ENCODE measurements at places on chromosomes 3 and 15.

DNA sequence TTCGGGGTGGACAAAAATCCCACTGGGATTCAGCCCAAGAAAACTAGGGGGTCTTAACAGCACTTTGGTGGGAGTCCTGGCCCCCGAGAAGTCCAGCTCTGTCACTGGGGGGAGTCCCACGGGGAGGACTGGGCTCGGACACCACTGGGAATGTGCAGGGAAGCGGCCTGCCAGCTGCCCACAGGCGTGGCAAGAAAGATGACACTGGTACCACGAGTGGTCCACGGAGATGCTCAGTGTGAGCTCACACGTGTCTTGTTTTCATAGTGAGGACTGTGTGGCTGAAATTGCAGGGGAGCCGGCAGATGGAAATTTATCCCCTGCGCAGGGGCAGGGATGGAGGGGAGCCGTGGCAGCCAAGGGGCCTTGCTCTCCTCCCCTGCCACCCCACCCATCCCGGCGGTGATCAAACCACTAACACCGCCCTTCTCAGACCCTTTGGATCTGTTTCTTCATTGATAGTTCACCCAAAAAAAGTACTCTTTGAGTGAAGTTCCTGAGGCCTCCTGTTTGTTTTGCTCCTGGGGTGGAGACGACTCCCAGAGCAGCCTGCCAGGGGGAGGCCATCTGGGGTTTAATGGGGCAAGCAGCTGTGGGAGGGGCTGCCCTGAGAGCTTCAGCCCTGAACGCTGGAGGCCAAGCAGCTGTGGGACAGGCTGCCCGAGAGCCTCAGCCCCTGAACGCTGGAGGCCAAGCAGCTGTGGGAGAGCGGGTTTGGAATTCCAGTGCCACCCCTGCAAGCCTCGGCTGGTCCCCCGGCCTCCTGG is 130.9 kb downstream of the LRRK1 start:
- no peak for DNase-seq

- DNase-seq, result peak; percentile 13
Measured at GRCh38 chr3:157129803-157130466, 30.0 kb downstream of the CCNL1 start.

- DNase-seq, result no peak
Measured at GRCh38 chr3:124496061-124496460, 234.2 kb upstream of the UMPS start.

DNA sequence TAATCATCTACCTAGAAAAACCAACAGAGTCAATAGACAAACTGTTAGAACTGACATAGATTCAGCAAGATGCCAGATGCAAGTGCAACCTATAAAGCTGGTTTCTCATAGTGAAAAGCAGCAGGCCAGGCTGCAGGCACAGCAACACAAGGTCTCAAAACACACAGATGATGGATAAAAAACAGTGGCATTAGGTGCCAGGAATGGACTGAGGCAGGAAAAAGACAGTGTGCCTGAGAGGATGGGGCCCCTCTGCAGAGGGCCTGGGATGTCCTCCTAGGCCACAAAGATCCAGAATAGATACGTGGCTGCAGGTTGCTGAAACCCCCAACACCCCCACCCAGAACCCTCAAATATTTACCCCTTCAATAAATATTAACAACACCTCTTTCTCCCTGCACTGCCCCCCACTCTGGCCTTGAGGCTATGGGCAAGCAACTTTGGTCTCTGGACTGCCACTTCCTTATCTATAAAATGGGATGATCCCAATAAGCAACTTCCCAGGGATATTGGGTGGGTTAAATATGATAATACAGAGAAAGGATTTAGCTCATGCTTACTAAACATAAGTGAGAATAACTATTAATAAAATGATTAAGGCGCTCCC is 35.2 kb upstream of the FGD5 start:
- DNase-seq, result no peak

GRCh38 chr3:170090601-170090981 is 52.8 kb downstream of the GPR160 start:
- no peak for DNase-seq

DNA sequence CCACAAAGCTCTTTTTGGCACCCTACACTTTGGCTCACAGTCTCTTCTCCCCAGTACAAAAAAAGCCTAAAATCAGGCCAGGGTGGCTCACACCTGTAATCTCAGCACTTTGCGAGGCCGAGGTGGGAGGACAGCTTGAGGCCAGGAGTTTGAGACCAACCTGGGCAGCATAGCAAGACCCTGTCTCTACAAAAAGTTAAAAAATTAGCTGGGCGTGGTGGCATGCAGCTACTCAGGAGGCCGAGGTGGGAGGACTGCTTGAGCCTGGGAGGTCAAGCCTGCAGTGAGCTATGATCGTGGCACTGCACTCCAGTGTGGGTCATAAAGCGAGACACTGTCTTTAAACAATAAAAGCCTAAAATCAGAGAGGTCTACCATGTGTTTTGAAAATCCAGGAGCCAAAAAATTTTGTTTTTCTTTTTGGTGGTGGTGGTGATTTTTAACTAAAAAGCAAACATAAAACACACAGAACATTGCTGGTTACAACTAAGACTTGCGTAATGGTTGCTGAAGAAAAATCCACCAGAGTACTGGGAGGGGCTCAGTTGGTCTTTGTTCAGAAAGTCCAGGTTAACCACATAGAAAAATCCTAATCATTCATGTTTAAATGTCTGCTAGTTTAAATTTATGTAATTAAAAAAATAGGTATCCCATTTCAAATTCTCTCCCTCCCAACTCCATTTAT is 1.6 kb upstream of the MAN2C1 start:
- DNase-seq, result no peak

GRCh38 chr3:89617706-89618105 is 510.3 kb downstream of the EPHA3 start:
- DNase-seq, result no peak

DNA sequence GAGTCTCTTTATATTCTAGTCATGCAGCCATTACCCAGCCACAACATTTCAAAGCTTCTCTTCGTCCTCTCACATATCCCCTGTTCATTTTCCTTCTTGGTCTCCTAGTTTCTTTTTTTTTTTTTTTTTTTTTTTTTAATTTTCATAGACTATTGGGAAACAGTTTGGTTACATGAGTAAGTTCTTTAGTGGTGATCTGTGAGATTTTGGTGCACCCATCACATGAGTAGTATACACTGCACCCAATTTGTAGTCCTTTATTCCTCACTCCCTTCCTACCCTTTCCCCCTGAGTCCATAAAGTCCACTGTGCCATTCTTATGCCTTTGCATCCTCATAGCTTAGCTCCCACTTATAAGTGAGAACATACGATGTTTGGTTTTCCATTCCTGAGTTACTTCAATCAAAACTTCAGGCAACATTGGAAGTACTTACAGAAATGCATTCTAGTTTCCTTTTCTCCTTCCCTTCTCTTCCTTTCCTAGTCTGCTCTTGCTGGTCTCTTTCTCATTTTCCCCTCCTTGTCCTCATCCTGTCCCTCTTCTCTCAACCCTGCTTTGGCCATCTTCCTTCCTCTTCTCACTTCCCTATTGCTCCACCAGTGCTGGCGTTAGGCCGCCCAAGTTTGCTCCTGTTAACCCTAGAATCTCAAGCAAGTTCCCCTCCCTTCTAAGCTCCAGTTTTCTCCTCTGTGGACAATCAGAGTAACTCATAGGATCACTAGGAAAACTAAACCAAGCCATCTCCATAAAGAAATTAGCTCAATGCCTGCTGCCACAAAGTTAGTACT is 4.8 kb downstream of the ATP8B4 start:
- no peak for DNase-seq

GRCh38 chr3:55629432-55629831 is 142.3 kb upstream of the WNT5A start:
- DNase-seq, result no peak

DNA sequence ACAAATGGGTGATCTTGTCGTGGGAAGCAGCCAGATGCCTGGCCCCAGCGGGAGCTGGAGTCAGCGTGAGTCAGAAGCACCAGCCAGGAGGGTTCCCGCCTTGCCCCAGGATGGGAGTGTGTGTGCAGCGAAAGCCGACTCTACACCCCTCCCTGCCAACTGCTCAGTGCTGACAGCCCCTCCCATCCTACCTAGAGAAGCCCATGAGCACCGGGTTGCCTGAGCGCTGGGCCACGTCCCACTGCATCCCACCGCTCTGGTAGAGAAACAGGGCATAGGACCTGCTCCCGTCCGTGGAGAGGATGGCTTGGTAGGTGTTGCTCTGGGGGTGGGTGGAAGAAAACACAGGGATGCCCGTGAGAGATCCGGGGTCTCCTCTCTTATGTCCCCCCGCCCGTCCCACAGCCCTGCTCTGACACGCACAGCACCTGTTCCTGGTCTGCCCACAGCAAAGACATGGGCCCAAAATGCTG is 42.9 kb downstream of the MUC4 start:
- no peak for DNase-seq

DNA sequence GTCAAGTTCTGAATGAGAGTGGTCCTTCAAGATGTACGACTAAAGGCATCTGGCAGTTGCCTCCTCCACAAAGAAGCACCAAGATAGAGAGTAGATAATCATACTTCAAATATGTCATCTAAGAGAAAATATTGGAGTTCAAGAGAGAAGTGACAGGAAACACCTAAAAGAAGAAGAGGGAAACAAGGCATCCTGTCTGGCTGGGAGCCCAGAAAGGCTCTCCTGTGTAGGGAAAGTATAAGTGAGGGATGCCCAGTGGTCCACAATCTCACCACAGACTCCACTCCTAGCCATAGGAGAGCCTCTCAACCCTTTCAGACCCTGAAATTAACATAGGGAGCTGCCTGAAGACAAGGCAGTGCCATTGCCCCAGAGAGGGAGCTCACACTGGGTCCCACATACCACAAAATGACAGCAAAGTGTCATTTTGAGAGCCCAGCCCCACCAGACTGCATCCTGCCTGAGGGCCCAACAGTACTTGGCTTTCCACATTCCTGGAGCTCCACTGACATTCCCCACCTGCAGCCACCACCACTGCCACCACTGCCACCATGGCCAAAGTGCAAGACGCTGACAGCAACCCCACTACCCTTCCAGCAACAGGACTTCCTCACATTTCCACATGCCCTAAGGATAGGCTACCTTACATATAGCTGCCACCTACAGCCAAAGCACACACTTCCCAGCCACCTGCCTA is 210.6 kb downstream of the ATP8B4 start:
- DNase-seq, result no peak

DNA sequence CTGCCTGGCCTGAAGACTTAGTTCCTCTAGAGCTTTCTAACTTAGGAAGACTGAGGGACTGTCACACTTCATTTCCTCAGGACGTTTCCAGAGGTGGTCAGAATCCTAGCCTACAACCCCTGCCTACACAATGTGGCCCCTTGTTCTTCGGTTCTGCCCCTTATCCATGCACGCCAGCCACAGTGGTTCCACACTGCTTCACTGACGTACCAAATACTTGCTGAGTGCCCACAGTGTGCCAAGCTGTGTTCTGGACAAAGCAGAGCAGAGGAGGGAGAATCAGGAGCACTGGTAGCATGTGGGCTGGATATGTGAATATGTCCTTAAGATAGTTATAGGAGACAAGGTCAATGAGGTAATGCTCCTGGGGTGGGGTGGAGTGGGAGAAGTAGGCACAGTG is 70.5 kb upstream of the SAMMSON start:
- DNase-seq, result no peak

DNA sequence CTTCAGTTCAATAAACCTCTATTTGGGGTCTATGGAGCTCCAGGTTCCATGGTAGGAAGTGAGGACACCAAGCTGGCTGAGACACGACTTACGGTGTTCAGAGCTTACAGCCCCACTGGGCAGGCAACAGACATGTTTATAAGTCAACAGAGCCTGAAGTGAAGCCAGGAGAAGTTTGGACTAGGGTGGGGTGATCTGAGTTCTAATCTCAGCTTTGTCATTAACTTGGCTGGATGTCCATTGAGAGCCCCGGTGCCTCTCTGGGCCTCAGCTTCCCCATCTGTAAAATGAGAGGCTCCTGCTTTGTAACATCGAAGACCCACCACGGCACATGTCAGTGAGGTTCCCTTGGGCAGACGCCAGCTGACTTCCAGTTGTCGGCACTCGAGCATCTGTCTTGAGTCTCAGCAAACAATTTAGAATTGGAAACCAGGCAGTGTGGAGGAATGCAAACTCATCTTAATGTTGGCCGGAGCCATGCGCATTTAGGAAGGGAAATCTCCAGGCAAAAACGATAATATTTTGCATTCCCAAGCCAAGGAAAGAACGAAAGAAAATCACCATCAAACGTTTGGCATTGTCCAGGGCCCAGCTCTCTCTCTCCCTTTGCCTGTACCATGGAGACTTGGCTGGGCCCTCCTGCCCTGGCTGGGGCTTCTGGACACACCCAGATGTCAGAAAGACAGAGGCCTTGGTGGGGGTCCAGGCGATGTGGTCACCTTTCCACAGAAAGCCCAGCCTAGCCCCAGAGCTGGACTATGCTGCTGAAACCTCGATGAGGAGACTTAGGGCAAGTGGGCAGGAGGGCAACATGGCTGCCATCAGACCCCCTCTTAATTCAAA is 18.4 kb downstream of the ITGA11 start:
- DNase-seq, result no peak

DNA sequence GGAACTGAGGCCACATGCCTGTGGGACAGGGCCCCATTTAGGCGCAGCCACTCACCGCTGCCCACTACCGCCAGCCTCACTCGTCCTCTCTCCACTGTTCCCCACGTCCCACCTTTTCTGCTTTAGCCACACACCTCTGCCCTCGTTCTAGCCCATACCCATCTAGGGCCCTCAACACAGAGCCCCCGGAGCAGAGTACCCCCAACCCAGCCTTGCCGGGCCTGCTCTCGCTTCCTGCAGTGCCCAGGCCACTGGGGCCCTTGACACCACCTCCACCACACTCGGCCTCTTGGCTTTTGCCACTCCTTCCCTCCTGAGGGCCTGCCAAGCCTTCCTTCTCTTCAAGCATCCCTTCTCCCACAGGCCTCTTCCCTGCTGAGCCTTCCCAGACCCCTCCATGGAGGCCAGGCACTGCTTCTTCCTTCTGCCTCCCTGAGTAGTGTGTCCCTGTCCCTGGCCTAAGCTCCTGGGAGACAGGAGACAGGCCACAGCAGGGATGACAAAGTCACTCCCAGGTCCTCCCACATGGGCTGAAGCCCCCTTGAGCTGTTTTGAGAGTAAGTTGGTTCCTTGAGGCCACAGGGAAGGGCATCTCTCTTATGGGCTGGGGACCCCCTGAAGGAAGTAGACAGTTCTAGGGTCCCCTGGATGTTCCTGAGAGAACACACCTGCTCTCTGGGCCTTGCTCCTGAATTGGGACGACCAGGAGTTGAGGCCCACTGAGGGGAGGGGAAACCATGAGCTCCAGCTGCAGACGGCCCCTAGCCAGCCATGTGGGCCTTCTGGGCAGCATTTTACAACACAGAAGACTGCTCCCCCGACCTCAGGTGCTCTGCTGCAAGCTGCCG is 4.4 kb downstream of the PRSS50 start:
- no peak for DNase-seq

- no peak for DNase-seq
Measured at GRCh38 chr3:32321095-32321790, 70.4 kb upstream of the CMTM7 start.

DNA sequence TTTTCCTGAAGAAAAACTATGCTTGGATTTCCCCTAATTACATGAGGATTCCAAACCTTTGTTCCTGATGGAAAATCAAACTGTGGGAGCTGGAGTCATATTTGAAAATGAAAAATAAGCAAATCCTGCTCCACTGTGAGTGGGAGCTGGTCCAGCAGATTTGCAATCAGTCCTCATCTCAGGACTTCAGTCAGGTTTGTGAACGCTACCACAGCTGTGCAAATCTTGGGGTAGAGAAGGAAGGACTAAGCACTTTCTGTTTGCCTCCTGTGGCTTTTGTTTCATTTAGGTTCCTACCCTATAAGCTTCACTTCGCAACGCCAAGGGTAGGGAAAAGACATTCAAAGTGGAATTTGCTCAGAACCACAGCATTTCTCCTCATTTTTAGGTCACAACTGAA is 238.2 kb downstream of the TUSC7 start:
- no peak for DNase-seq

Data from activated effector memory CD4-positive, alpha-beta T cell treated with Interleukin-2 at 50 U/mL for 16 hours (primary cell).